AG04449 (cell line): ENCODE measurements at places on chromosomes 5 and 9.
A peak's percentile ranks its signal among the peaks of the same experiment; 100 is the strongest.

GRCh38 chr5:63125862-63126261 lies 547.2 kb downstream of the LRRC70 start:
- DNase-seq, result no peak

DNA sequence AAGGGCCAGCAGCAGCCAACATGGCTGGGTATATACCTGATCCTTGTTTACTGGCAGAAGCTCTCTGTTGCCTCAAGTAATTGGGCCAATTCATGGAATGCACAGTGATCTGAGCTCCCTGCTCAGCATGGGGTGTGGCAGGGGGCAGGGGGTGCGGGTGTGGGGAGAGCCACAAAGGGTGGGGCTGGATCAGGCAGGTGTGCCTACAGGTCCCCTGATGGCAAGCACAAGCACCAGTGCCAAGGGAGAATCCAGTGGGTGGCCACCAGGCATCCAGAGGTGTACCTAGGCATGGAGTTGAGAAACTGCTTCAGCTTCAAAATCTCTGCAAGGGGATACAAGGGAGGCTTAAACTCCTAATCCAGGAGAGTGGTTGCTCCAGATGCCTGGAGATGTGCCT lies 235.8 kb upstream of the TLE4 start:
- no peak for DNase-seq

DNA sequence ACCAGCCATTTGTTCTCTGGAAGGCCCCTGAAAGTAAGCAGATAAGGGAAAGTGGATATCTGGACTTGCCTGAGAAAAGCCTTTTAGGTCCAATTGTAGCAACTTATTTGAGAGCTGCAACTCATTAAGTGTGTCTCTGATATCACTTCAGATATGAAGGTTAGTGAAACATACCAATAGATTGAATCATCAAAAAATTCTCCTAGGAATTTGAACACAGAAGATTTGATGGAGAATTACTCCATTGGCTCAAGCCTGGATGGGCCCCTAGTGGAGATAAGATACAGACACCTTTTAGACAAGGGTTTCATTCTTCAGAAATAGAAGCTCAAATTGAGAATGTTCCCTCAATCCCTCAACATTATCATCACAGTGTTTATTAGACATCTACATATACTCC lies 356.7 kb downstream of the NDUFS4 start:
- DNase-seq, result peak; percentile 12

DNA sequence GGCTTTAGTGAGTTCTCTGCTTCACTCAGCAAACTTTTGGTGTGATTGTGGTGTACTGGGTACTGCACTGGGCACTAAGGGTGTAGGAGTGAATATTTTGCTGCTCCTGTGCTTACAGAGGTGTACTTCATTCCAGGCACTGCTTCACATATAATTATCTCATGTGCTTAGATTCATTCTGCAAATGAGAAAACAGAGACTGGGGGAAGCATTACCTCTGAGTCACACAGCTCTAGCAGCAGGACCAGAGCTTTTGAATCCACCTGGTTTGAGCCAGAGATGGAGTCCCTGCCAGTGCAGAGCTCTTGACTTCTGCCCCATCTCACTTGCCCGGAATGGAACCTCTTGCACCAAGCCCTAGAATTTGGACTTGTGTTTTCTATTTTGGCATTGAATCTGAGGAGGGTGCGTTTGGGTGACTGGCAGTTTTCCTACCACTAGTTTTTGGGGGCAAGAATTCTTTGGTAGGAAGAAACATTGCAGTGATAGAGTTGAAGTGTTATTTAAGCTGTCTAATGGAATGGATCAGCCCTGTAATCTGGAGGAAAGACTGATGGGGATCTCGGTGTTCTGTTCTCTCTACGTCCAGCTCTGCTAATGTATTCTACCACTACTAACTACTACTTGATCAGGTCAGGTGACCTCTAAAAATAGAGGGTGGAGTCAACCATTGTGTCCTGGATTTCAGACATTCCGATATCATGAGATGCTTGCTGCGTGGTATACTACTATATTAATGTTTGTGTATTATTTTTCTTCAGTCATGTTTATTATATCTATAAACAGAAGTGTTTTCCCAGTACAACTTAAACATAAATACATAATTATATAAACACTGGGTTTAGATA lies 2.5 kb downstream of the ARHGAP26 start:
- no peak for DNase-seq

DNA sequence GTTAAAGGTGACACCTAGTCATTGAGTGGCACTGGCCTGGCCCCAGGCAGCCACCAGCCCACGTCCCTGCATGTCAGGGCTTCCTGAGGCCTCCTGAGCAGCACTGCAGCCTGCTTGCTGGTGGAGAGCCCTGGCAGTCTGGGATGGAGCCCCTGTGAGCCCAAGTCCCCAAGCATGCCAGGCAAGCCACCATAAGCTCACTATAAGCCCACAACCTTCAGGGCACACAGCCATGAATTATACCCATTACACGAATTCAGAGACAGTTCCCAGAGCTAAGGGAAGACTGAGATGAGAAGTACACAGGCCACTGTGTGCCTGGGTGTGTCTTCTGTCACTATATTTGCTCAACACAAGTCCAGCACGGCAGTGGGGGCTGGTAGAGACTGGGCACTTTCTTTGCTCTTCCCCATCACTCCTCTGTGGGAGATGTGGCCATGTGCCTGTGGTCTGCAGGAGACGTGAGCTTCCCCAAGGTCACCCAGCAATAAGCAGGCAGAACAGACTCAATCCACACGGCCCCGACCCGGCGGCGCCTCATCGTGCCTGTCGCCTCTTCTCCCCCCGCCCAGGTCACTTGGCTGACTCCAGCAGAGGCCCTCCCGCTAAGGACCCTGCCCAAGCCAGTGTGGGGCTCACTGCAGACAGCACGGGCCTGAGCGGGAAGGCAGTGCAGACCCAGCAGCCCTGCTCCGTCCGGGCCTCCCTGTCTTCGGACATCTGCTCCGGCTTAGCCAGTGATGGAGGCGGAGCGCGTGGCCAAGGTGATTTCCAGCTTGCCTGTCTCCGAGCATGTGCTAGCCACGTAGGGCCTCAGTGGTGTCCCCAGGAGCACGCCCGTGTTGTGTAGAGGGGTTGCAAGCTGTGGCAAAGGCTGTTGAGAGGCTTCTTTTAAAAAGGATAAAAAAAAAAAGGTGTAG lies 114.8 kb downstream of the WNK2 start:
- no peak for DNase-seq

DNA sequence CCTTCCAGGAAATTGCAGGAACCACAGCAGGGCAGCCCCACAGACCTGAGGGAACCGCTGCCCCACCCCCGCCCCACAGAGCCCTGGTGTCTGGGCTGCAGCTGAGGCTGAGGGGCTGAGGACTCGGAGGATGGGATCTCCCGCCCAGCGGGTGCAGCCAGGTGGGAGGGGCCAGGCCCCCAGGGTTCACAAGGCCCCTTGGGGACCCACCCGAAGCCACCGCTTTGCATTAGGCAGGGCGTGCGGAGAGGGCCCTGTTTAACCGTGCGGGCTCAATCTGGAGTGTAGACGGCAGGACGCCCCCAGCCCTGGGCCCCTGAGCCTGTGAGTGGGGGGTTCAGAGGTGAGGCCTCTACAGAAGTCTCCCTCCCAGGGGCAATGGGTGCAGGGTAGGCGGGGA lies 10.8 kb downstream of the NOTCH1 start:
- no peak for DNase-seq

DNA sequence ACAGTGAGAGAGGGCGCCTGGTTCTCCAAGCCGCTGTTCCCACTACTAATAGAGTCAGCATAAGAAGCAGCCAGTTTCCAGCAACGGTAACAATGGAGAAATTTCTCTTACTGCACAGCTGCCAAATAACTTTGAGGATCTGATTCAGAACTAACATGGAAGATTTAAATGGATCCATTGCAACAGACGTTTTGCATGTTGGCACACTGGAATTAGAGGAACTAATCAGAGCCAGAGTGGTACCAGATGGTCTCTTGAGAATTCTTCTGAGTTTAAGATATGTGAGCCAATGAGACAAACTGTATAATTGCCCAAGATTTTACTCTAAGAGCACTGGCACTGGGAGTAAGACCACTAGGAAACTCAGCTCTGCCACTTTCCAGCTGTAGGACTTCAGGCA lies 186.5 kb downstream of the EFNA5 start:
- DNase-seq, result no peak

GRCh38 chr5:73719632-73720031 lies 93.6 kb downstream of the ARHGEF28 start:
- DNase-seq, result no peak

GRCh38 chr5:168680395-168680794 lies 101.2 kb upstream of the PANK3 start:
- no peak for DNase-seq

GRCh38 chr5:96214442-96215197 lies 218.4 kb downstream of the PCSK1 start:
- no peak for DNase-seq

DNA sequence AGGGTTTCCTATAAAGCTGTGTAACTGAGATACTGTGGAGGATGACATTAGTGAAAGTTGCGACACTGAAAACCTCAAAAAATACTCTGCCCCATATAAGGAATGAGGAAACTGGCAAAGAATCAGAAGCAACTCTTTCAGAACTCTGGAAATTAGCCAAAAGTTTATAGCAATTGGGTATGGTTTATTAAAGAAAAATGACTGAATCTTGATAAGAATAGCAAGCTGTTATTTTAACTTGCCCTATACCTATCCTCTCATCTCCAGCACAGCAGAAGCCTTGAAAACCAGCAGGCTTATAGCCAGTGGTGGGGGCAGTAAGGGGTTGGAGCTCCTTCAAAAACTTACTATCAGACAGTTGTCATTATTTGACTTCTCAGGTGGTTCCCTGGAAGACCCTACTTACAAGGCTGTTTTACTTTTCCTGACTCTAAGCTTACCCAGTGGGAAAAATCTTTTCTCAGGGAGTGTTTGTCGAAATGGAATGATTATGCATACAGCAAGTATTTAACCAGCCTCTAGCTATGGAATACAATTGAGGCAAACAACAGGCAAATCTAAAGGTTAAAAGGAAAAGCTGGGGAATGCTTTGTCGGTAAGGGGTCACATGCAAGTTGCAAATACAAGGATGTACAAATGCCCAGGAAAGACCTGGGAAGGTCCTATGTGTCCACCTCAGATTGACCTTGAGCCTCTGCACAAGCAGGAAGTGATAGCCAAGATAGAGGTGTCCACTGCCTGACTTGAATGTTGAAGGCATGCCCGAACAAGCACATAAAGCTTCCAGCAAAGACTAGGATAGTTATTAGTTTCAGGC lies 21.0 kb upstream of the FAM151B start:
- DNase-seq, result no peak

- DNase-seq, result no peak
Measured at GRCh38 chr9:33498387-33498786, 24.7 kb upstream of the NOL6 start.

- DNase-seq, result no peak
Measured at GRCh38 chr5:135438636-135439221, 8.4 kb downstream of the DCANP1 start.

- no peak for DNase-seq
Measured at GRCh38 chr5:177249761-177250537, 53.6 kb downstream of the RAB24 start.

GRCh38 chr5:95555553-95555952 lies 652 bp downstream of the ARSK start:
- no peak for DNase-seq

GRCh38 chr9:108951578-108951977 lies 17.4 kb downstream of the ABITRAM start:
- DNase-seq, result no peak

DNA sequence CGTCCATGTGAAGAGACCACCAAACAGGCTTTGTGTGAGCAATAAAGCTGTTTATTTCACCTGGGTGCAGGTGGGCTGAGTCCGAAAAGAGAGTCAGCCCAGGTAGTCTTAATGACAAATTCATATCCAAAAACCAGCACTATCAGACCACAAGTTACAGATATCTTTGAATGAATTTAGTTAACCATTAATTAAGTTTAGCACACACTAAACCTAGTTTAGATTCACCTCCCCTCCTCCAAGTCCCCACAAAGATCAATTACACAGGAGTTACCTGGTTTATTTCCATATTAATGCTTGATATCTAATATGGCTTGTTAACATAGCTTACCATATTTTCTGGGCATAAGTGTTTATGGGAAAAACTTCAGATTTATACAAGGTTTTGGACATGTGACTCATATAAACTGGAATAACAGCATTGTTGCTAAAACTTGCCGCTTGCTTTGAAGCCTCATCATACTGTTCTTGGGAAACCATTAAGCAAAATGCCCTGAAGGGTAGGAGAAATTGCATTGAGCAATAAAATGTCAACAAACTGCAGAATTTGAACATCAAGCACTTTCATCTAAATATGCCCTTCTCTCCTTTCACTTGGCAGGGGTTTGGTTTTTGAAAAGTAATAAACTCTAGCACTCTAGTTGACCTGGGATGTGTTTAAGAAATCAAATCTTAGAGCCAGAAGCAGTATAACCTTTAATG lies 166.9 kb downstream of the SNCAIP start:
- no peak for DNase-seq
